Cerebellar nuclear complex (tissue), 1 donor: ENCODE measurements at places on chromosomes 11 and 22.

- DNase-seq, result no peak
Observed at GRCh38 chr11:116833816-116834534, 3.4 kb downstream of the APOA1 start.

- DNase-seq, result no peak
Observed at GRCh38 chr11:35277827-35278226, 138.9 kb downstream of the CD44 start.

GRCh38 chr11:9013373-9013772 lies 9.6 kb upstream of the NRIP3 start:
- no peak for DNase-seq

GRCh38 chr11:30310623-30311022 lies 12.3 kb upstream of the ARL14EP start:
- DNase-seq, result no peak

DNA sequence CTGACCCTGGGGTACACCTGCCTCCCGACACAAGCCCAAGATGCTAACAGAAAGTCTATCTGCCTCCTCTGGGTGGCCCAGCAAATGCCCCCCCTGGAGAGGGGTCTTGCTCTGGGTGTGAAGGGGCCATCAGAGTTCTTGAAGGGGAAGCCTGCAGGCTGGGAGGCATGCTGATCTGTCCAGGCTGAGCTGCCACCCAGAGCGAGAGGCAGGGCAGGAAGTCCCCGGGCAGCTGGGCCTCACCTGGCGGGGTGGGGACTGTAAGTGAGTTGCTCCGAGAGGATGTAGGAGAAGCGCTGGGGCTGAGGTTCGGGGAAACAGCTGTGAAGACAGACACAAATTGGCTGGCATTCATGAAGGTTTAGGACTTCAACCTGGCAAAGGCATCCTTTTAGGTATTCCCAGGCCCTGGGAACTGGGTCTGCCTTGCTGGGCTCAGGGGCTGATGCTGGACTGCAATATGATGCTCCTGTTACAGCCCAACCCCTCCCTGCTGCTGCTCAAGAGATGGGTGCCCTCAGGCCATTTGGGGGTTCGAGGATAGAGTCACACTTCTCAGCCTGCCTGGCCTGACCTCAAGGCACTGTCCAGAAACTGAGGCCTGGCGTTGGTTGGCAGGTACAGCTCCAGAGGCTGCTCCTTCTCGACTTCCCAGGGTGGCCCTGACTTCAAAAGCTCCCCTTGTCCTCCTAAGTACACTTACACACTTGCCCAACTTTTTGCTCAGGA lies 60.2 kb upstream of the LYVE1 start:
- no peak for DNase-seq

DNA sequence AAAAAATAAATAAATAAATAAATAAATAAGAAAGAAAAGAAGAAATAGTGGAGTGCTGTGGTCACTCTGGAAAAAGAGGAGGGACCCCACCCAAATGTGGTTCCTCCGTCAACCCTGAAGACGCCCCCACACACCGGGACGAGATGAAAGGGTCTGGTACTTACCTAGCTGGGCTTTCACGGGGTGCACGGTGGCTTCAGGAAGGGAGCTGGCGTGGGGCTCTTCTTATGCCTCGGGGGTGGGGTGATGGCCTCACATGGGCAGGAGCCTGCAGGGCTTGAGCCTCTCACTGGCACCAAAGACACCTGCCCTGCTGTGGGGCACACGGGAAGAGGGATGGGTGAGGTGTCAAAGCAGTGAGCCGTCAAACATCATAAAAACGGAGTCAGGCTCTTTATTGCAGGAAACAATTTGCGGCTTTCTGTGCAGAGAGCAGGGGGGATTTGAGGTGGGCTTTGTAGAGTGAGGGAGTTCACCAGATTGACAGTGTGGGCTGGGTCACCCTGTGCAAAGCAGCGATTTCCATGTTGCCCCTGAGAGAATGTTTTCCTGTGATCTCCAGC lies 28.0 kb upstream of the KRTAP5-6 start:
- DNase-seq, result no peak

- no peak for DNase-seq
Observed at GRCh38 chr11:70068345-70068744, 9.8 kb upstream of the ANO1 start.

DNA sequence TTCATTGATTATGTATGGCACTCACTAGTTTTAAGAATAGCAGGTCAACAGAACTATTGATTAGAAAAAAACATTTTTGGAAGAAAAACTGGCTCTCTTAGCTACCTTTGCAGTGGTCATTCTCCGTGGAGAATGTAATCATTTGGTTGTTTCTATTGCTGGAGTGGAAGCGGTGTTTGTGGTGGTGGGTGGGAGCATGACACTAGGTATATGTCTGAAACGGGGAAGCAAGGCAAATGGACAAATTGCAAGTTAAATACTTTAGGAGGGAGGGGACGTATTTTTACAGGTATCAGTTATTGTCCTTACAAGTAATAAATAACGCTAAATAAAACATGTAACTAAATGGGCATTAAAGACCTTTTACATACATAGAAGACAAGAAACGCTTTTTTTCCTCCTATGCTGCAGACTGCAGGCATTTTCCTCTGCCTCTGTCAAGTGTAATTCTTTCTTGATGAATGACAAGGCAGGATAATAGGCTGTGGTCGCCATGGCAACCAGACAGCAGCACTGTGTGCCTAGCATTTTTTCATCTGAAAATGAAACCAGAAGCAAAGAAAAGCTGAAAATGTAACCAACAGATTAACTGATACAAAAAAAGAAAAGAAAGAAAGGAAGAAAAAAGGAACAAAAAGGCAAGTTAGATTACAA lies 46.2 kb downstream of the BLID start:
- no peak for DNase-seq

DNA sequence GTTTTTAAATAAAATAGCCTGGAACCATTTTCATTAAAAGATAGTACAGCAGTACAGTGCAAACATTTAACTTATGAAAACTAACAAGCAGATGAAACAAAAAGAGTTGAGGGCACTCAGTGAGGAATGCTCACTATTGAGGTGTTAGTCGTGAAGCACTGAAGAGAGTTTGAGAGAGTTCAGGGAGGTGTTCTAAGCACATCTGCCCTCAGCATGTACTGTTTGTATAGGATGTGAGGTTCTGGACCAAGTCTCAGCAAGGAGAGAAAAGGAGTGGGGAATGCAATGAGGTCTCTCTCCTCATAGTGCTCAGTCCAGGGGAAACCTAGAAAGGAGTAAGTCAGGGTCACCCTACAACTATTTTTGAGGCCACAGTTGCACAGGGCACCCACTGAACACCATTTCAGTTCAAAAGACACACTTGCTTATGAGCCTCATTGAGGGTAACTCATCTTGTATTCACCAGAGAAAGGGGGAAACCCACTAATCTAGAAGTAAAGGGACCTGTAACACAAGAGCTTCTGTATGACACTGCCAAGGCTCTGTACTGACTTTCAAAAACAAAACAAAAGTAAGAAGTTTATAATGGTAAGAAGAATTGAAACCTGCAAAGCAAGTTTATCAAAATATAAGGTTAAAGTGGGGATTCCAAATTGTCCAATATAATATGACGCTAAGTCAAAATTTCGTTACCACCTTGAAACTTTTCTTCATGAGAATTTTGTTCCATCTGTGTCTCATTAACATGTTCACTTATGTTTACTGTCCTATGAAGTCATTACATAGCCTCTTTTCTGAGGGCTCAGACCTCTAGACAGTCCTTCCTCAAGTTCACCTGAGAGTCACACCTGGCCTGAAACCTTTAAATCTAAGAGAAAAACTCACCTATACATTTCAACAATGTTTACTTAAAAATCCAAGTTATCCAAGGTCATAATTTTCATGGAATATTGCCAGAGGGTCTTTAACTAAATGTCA lies 275.3 kb downstream of the ETS1 start:
- no peak for DNase-seq

DNA sequence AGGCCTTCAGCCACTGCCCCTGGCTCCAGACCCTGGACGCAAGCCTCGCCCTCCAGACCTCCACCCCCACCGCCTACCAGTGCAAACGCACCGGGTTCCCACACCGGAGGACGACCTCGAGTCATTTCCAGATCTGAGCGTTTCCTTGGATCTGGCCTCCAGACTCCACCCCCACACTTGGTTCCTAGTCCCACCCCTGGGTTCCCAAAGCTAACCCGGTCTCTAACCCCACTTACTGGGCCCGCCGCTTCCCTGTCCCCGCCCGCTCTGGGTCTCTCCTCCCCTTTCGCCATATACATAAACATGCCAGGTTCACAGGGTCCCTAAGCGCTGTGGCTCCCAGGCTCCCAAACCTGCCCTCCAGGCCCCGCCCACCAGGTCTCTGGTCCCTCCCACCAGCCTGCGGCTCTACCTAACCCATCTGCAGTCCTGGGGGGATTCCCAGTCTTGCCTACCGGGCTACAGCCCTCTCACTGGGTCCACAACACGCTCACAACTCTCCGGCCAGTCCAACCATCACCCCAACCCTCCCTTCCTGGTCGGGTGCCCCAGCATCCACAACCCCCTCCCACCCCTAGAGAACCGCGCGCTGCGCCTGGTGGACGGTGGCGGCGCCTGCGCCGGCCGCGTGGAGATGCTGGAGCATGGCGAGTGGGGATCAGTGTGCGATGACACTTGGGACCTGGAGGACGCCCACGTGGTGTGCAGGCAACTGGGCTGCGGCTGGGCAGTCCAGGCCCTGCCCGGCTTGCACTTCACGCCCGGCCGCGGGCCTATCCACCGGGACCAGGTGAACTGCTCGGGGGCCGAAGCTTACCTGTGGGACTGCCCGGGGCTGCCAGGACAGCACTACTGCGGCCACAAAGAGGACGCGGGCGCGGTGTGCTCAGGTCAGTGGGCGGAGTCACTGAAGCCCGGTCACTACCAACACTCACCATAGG lies 36.7 kb downstream of the CD6 start:
- DNase-seq, result no peak

DNA sequence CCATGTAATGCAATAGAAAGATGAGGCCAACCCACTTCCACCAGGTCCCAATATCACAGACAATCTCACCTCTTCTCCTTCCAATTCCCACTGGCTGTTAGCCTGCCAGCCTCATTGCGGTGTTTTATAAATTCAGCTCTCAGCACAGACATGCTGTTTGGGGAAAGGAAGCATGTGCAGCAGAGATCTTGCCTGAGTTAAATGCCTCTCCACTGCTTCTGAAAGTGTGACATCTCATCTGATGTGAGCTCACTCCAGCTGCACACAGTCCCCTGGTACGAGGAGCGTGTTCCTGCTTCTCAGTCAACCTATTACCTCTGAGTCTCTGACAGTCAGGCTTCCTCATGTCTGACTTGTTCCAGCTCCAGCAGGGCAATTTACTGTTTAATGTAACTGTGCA lies 122.7 kb upstream of the GUCY1A2 start:
- DNase-seq, result no peak

DNA sequence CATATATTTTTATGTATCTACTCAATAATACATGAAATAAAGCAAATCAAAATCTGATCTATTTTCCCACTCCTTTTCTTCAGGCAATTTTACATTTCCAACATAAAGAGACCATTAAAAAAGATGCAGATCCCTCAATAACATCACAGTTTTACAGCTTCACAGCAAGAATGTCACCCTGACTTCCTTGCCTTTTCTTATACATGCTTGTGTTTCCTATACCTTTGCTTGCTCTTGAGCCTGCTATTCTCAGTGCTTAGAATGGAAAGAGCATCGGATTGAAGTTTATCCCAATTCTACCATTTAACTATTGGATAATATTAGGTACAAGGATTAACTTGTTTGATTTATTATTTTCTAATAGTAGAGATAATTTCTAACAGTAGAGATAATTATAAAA lies 176.7 kb downstream of the CNTN5 start:
- no peak for DNase-seq

DNA sequence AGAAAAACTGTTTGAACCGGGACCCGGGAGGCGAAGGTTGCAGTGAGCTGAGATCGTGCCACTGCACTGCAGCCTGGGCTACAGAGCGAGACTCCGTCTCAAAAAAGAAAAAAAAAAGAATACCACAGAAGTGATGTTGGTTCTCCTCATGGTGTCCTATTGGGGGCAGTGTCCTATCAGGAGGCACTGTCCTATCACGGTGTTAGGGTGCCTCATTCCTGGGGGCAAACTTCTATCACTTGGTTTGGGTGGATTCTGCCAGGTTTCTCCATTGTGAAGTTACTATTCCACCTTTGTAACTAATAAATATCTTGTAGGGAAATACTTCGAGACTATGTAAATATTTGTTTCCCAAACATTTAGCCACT lies 19.6 kb downstream of the PRR14L start:
- no peak for DNase-seq

- no peak for DNase-seq
Observed at GRCh38 chr11:91786097-91786496, 438.5 kb upstream of the FAT3 start.

DNA sequence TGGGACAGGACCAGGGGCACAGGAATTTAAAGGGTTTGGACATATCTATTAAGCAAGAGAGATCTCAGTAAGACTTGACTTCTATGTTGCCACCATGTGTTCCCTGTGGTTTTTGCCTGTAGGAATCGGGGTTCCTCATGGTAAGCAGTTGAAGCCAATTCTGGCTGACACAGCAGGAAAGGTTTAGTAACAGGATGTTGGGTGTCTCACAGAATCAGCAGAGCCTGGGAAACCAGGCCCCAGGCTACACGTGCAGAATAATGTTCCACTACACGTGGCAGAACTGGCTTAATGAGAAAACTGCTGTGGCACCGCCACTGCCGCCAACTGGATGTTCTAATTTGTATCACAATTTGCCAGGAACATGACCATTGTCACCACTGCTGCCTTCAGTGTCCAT lies 264.6 kb upstream of the PLET1 start:
- no peak for DNase-seq

DNA sequence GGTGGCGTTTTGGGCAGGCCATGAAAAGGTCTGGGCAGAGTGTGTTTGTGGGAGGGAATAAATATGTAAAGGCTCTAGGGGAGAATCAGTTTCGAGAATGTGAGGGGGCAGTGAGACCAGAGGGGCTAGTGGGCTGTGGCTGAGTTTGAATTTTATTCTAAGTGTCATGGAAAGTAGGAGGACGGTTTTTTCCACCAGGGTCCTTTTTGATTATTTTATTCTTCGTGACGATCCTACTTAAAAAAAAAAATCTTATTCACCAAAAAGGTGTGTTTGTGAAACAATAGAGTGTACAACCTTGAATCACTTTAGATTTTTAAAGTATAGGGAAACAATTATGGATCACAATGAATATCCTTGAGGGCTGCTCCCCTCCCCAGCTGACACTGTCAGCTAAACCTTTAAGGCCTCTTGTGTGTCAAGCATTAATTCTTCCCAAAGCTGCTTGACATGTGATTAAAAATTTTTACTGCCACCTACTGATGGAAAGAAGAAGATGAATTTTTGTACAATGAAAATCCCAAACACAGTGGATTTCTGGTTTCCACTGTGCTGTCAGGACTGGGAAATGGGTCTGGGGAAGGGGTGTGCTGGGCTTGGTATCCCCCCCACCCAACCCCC lies 107.5 kb upstream of the OR4B1 start:
- no peak for DNase-seq

GRCh38 chr11:90241414-90241813 lies 18.6 kb upstream of the CHORDC1 start:
- DNase-seq, result no peak

GRCh38 chr22:31095637-31096249 lies 11.6 kb downstream of the SELENOM start:
- DNase-seq, result no peak

GRCh38 chr11:92865352-92865751 lies 104.1 kb upstream of the MTNR1B start:
- no peak for DNase-seq

GRCh38 chr22:28051787-28052356 lies 132.8 kb upstream of the PITPNB start:
- DNase-seq, result no peak

GRCh38 chr11:7600205-7600775 lies 73.0 kb downstream of the CYB5R2 start:
- DNase-seq, result no peak
